M059J (cell line): ENCODE measurements at places on chromosomes 12 and 14. TPM values are rescaled to one million over a fixed set of nuclear protein-coding genes. Genes with fewer than 3 reads are reported as not detected.

DNA sequence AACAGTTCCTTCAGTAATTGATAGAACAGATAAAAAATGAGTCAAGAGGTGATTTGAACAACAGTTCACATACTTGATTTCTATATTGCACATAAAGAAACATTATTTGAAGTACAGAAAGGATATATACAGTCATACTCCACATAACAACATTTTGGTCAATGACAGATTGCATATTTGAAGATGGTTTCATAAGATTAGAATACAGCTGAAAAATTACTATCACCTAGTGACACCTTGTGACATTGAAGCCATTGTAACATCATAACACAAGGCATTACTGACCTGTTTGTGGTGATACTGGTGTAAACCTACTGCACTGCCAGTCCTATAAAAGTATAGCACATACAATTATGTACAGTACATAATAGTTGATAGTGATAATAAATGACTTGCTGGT lies 43.1 kb upstream of the ABCC9 start:
- no peak for DNase-seq

INSM2 gene
- total RNA-seq, result not detected in 2 replicates

DNA sequence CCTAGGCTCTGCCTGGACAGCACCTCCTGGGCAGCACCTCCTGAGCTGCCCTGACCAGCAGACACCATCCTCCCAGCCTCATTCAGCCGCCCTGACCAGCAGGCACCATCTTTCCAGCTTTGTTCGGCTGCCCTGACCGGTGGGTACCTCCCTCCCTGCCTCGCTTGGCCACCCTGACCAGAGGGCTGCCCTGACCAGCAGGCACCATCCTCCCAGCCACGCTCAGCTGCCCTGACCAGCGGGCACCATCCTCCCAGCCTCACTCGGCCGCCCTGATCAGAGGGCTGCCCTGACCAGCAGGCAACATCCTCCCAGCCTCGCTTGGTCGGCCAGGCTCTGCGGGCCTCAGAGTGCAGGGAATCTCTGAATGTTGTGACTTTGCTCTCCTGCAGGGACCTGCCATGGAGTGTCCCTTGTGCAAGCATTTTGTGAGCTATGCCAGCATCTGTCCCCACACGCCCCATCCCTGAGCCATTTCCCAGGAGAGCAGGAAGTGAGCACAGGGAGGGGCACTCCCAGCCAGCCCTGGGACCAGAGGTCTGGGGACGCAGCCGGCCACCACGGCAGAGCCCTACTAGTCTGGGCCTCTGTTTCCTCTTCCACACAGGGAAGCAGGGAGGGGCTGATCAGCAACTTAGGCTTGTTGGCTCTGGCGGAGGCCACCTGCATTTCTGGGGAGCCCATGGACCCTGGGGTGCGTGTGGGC lies 265.5 kb downstream of the SEC23A start:
- DNase-seq, result no peak

GRCh38 chr12:56804169-56804568 lies 41.0 kb downstream of the HSD17B6 start:
- no peak for DNase-seq

GRCh38 chr14:45298423-45299117 lies 45.6 kb upstream of the MIS18BP1 start:
- no peak for DNase-seq

GRCh38 chr12:113098441-113099028 lies 37.0 kb downstream of the RASAL1 start:
- peak; percentile 97 for DNase-seq

PIK3C2G gene
- total RNA-seq, result 0.02 TPM in 1 of 2 replicates, not detected in the other

DNA sequence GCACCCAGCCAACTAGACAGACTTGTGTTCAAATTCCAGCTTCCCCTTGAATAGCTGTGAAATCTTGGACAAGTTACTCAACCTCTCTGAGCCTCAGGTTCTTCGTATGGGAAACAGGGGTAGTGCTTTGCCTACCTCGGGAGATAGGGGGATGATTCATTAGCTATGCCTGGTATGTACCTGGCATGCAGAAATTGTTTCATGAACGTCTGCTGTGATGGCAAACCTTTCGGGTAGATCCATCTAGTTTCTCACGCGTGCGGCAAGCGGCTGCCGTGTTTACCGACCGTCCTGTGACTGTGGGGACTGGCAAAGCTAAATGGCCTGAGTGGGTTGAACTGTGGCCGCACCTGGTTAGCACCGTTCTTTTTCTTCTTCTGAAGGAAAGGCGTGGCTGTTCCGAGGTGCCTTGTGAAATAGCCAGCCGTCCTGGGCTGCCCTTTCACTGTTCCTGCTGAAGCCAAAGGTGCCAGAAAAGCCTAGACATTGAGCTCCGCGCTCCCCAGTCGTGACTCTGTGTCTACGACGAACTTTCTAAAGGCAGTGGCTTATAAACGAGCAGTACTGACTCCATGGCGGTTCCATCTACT lies 40.6 kb upstream of the MED13L start:
- DNase-seq, result no peak

- DNase-seq, result peak; percentile 58
Observed at GRCh38 chr12:55721601-55722213, 1.5 kb downstream of the RDH5 start.

- no peak for DNase-seq
Observed at GRCh38 chr12:52059582-52060497, 8.6 kb downstream of the NR4A1 start.

DNA sequence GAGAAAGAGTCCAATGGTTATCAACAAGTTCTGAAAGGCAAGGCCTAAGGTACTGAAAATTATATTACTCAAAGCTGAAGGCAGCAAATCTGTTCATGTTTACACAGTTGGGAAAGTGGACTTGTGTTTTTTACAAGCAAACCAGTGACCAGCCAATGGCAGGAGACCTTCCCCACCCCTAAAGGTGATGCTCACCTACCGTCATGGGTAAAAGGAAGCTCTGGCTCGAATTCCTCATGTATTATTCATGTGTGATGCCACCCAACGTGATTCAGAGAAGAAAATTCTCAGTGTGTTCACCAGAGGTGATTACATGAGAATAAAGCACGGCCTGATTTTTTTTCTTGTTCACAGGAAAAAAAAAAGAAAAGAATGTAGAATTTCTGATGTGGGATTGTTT lies 1161.2 kb upstream of the SEL1L start:
- DNase-seq, result no peak

GRCh38 chr14:28608443-28608842 lies 158.1 kb upstream of the FOXG1 start:
- peak; percentile 7 for DNase-seq

DNA sequence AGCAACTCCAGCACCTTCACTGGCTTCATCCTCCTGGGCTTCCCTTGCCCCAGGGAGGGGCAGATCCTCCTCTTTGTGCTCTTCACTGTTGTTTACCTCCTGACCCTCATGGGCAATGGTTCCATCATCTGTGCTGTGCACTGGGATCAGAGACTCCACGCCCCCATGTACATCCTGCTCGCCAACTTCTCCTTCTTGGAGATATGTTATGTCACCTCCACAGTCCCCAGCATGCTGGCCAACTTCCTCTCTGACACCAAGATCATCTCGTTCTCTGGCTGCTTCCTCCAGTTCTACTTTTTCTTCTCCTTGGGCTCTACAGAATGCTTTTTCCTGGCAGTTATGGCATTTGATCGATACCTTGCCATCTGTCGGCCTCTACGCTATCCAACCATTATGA lies 6.8 kb downstream of the OR11G2 start:
- DNase-seq, result no peak

DNA sequence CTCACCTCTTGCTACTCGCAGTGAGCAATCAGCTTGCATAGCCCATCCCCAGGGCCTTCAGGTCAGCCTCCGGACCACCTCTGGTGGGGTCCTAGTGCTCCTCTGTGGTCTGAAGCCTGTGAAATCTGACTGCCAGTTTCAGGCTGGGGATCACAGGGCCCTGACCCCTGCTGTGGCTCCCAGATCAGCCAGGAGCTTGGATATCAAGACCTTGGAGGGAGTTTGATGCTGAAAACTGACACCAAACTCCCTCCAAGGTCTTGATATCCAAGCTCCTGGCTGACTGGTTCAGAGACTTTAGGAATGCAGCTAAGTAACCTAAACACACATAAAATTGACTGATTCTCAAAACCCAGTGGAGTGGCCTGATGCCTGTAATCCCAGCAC lies 19.8 kb upstream of the DHRS4 start:
- no peak for DNase-seq

IL26 gene
- total RNA-seq, result not detected in 2 replicates

NANOG gene
- not detected in 2 replicates for total RNA-seq

DDN gene
- total RNA-seq, result not detected in 2 replicates

DNA sequence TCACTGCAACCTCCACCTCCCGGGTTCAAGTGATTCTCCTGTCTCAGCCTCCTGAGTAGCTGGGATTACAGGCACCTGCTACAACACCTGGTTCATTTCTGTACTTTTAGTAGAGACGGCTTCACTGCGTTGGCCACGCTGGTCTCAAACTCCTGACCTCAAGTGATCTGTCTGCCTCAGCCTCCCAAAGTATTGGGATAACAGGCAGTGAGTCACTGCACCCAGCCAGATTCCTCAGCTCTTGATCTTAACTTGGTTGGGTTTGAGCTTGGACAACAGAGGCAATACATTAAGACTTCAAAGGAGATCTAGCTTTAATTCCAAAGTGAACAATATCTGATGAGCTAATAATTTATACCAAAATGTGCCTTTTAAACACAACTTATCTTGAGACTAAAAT lies 5.6 kb downstream of the DAZAP2 start:
- DNase-seq, result peak; percentile 25

- peak; percentile 68 for DNase-seq
Observed at GRCh38 chr12:15856097-15856982, 25.8 kb upstream of the STRAP start.

KRT7 gene
- total RNA-seq, result 3.0 and 8.4 TPM in 2 replicates

MFAP5 gene
- not detected in 2 replicates for total RNA-seq

DEPDC4 gene
- 0.94 and 2.1 TPM in 2 replicates for total RNA-seq

GRCh38 chr14:29927376-29928116 lies at the start of gene PRKD1:
TSS of gene PRKD1 (minus strand) at chr14:29927847.
- DNase-seq, result peak; percentile 66

- peak; percentile 86 for DNase-seq
Observed at GRCh38 chr12:105433804-105434203, 103.3 kb downstream of the C12orf75 start.

DNA sequence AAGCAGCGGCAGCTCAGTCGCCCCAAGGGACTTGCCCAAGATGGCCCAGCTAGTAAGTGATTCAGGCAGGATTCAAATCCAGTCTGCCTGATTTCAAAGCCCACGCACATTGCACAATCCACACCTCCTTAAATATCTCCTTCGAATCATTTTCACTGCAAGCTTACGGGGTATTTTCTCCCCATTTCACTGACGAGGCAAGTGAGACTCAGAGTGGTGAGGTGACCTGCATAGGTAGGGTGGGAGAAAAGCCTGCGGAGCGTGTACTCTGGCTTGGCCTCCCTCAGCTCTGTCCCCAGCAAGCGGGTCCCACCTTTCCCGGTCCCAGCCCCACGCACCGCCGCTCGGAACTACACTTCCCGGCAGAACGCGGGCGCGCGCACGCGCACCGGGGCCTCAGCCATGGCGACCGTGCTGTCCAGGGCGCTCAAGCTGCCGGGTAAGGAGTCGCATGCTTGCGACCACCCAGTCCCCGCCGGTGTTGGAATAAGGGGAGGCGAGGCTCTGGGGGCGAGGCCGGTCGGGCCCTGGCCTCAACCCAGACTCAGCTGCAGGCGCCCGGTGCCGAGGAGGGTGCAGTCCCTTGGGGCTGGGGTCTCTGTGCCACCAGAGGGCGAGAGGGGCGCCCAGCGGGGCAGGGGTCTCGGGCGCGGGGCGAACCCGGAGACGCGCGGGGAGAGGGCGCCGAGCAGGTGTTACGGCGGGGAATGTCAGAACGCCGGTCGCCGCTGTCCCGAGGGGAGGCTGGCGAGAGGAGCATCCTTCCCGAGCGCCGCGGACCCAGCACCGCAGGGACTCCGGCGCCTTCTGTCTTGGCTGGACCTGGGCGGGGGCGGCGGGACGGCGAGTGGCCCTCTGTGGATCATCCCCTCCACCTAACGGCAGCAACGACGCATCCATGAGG lies at the start of gene FAM234B:
Gene FAM234B (plus strand): TSS at position 380 of the 904 bp plus-strand sequence. CDS start 23 bp downstream, at position 403.
- peak; percentile 60 for DNase-seq

KRT6C gene
- not detected in 2 replicates for total RNA-seq

SRRM4 gene
- total RNA-seq, result not detected in 2 replicates

TEP1 gene
- total RNA-seq, result 14.3 and 16.8 TPM in 2 replicates

SLC25A21 gene
- 0.94 and 2.4 TPM in 2 replicates for total RNA-seq

GRCh38 chr14:26531894-26532293 lies 65.9 kb downstream of the NOVA1 start:
- DNase-seq, result no peak

DNA sequence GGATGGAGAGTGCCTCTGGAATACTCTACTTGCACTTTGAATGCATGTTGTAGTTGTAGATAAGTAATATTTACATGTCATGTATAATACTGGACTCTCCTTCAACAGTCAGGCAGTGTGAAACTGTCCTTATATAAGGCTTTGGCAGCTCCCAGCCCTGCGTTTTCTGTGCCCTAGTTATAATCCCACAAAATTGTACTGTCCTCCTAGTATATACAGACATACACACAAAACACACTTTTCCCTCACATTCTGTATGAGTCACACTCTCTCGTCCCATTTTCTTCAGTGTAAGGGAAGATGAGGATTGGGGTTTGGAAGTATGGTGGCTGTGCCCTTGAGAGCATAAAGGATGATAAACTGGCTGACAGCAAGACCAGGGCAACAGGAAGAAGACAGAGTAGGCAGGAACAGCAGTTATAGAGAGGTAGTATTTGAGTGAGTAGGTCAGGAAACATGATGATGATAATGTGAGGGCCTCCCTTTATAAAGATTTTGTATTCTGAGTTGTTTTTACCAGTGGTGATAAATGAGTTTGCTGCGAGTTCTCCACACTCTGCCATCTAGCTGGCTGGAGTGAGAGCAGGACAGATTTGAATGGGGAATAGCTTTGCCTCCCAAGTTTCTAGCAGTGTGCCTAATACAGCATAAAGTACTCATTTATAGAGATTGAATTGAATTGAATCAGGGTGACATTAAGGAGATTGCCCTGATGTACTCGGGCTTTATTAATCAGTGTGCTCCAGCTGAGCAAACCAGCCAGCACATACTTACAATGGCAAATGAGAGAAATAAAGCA lies 5.0 kb downstream of the CREBL2 start:
- no peak for DNase-seq

DNA sequence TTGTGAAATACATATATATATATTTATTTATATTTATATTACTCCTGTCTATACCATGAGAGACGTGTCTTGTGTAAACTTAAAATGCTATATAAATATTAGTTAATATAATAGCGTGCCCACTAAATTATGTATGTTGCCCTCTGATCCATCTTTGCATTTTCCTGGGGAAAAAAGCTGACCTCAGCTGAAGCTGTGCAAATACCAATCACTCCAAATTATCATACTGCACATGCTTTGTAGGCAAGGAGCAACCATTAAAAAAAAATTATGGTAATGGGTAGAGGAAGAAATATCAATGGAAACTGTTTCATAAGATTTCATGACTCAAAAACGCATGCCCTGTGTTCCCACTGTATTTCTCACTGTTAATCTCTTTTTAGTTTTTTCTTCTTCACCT lies 179.8 kb downstream of the ANO4 start:
- no peak for DNase-seq

FAM181A gene
- not detected in 2 replicates for total RNA-seq

BEGAIN gene
- total RNA-seq, result 7.2 and 17.1 TPM in 2 replicates
